ENCODE measurements at places on chromosomes 7 and 10.

DNA sequence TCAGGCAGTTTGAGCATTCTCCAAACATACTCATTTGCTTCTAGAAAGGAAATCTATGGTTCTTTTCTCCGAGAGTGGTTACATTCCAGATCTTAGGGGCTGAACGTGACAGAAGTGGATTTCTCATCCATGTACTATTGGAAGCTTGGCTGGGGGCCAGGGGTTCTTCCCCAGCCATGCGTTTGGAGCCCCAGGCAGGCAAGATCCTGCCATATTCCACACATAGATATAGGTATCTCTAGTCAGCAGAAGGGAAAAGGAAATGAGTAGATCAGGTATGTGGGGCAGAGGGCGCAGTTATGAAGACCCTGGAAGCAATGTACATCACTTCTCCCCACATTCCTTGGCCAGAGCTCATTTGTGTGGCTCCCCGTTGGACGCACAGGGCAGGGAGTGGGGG lies 299.8 kb downstream of the CCDC3 start:
- no peak for DNase-seq

DNA sequence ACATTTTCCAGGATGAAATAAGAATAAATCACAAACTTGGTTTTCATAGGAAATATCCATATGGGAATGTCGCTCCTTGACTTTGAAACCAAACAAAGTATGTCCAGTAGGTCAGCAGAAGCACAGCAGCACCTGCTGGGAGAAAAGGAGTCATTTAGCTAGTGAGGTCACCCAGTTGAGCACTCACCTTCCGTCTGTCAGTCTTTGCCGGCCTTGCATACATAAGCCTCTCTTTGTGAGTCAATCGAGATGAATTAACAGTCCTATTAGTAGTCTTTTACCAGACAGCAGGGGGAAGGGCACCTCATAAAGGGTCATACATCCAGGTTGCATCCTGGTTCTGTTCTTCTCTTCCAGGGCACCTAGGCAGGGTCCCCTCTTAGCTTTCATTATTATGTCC lies 232.5 kb upstream of the FZD1 start:
- DNase-seq: no peak

DNA sequence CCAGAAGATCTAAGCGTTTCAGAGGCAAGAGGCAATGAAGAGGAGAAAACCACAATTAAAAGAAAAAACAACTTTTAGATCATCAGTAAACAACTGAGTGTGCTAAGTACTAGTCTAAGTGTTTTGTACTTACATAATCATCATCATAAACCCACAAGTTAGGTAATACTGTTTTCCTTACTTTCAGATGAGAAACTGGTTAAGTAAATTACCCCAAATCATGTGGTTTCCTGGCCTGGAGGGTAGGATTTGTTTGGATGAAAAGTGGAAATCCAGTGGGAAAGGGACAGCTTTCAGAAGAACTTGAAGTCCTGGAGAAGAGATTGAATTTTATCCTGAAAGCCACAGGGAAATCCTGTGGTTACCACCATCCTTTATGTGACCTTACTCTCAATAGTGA lies 463.3 kb downstream of the LRMDA start:
- no peak for DNase-seq

DNA sequence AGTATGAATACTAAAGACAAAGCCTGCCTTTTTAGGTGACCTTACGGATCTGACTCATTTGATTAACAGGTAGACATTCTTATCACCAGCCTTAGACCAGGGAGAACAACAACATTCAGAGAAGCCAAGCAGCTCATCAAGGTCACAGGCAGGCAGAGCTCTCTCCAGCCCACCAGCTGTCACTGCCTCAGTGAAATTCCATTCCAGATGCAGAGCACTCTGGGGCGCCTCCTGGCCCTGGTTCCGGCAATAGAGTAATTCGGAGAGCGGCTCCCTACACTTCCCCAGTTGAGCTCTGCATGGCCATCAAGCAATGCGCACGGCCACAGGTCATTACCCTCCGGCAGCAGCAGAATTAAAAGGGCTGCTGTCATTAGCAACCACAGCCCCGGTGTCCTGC lies 164.7 kb downstream of the TCERG1L start:
- no peak for DNase-seq

GRCh38 chr10:125343118-125343925 lies 183.0 kb upstream of the CTBP2 start:
- no peak for DNase-seq

GRCh38 chr10:51433949-51434475 lies 265.4 kb downstream of the CSTF2T start:
- DNase-seq: no peak

- DNase-seq: no peak
Measured at GRCh38 chr10:123913688-123914268, 22.2 kb upstream of the CPXM2 start.

GRCh38 chr7:121480058-121480457 lies 84.0 kb upstream of the FAM3C start:
- no peak for DNase-seq

DNA sequence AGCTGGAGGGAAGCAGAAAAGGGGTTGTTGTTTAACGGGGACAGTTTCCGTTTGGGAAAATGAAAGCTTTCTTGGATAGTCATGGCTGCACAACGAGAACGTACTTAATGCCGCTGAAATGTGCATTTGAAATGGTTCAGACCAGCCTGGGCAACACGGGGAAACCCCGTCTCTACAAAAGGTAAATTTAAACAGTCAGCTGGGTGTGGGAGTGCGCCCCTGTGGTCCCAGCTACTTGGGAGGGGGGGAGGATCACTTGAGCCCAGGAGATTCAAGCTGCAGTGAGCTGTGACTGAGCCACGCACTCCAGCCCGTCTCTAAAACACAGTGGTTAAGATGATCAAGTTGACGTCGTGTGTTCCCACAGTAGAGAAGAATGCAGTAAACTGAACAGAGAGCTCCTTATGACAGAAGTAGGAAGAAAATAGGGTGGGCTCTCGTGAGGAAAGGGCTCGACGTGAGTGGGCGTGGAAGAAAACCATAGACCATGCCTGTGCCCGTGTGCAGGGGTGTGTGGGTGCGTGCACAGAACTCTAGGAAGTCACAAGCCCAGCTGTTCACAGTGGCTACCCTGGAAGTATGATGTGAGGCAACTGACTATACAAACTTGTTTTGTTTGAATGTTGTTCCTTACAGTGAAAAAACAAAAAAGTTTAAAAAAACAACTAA lies 4.1 kb upstream of the FUOM start:
- DNase-seq: no peak

DNA sequence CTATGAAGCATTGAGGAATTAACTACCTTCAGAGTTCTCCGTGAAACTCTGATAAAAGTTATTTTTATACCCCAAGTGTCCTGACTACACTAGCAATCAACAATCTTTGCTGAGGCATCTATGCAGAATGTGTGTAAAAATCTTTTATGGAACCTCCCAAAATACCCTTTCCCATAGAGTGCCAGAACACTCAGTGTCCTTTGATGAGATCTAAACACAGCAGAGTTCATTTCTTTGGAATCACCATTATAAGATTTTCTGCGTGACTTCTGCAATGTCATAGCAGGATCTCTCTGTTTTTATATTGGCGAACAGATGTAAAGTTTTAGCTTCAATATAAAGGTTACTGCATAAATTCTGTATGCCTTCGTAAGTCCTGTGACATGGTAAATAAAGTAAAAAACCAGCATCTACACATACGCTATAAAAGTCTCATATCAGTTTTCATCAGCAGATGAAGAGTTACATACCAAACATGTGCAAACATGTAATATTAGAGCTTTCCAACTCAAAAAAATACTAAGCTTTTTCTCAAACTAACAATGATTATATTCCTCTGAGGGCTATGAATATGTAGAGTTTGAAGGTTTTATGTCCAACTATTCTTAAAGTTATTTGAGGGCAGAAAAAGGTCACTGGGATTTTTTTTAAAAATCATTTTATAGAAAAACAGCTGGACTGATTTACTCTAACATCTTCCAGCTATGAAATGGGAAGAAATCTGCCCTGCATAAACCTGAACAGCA lies 67.2 kb downstream of the SKIDA1 start:
- no peak for DNase-seq

GRCh38 chr10:44300666-44301649 lies 83.9 kb downstream of the CXCL12 start:
- DNase-seq: no peak

DNA sequence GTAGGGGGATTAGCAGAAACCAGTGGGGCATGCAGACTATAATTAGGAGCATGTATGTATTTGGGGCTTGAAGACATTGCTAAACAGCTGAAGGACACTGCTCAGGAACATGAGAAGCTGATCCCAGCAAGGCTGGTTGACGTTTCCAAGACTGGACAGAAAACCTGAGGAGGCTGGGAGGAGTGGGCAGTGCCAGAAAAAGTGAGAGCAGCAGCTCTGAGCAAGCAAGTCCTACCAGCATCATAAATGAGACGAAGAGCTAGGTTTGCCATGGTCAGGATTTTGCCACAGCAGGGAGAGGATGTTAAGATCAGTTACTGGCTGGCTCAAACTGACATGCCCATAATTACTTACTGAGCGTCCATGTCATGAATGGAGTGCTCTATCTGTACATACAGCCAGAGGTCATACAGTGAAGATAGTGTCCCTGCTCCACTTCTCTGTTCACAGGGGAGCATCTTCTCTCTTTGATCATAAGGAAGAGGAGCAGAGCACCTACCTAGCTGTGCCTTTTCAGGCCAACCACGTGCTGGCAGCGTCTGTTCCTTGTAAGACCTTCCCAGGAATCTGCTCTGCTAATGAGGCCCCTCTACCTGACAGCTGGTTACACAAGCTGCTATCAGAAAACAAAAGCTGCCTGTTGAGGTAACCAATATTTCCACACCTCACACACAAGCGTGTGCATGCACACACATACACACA lies 44.7 kb downstream of the PDE1C start:
- DNase-seq: no peak

- DNase-seq: no peak
Measured at GRCh38 chr7:85022064-85022697, 164.7 kb downstream of the SEMA3D start.

All from progenitor cell of endocrine pancreas (in vitro differentiated cells).